ENCODE measurements at places on chromosomes 2 and 18.

- no peak for DNase-seq
Observed at GRCh38 chr2:232699110-232699509, 2.0 kb downstream of the GIGYF2 start.

GRCh38 chr18:48818329-48819254 lies 132.2 kb downstream of the SMAD7 start:
- no peak for DNase-seq

DNA sequence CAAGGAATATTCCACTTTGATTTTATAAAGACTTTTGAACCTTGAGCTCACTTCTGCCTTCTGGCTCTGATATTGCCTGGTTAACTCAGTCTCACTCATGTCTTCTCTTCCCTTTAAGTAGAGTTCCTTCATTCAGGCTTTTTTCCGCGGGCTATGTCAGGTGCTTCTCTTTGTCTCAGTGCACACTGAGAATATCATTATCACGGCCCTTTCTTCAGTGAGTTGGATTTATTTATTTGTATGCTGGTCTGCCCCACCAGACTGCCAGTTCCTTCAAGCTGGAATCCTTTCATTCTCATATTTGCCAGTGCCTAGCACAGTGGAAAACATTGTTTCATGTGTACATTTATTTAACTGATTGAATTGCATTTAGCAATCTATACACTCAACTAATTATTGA lies 136.5 kb downstream of the DOK6 start:
- DNase-seq: no peak

- DNase-seq: no peak
Observed at GRCh38 chr2:238238766-238239542, 884 bp downstream of the HES6 start.

DNA sequence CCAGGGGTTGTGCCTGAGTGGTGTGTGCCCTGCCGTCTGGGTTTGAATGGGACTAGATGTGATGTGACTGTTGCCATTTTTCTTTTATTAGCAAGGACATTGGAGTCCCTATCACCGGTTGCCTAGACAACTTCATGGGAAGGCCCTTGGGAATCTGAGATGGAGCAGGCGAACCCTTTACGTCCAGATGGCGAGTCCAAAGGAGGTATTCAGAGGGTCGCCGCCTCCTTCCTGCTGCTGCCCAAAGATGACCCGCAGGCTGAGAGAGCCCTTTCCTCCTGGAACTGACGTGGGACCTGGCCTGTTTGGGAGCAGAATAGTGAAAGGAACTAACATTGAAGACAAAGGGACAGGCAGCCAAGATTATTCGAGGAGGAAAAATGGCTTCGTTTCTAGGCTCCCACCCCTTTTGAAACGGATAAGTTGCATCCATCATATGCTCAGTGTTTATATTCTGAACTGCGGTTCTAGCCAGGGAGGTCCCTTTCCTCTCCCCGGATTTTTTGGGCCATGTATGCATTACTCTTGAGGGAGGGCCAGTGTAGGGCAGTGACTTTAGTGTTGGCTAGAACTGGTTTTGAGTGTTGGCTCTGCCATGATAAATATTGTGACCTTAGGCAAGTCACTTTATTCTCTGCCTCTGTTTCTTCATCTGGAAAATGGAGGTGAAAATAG lies 673 bp downstream of the CENPO start:
- no peak for DNase-seq

DNA sequence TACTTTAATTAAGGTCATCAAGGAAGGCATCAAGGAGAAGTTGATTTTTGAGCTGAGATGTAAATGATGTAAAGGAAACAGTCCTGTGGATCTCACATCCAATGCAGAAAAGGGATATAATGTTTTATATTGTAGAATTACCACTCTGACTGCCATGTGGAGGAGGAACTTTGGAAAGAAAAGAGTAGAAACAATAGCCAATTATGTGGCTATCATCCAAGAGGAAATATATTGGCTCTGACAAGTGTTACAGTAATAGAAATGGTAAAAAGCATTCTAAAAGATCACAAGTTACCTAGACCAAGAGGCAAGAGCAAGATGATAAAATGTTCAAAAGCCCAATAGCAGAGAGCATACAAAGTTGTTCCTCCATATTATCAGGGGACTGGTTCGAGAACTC lies 26.8 kb downstream of the BARD1 start:
- no peak for DNase-seq

GRCh38 chr2:19829672-19830071 lies 72.1 kb downstream of the TTC32 start:
- DNase-seq: no peak

DNA sequence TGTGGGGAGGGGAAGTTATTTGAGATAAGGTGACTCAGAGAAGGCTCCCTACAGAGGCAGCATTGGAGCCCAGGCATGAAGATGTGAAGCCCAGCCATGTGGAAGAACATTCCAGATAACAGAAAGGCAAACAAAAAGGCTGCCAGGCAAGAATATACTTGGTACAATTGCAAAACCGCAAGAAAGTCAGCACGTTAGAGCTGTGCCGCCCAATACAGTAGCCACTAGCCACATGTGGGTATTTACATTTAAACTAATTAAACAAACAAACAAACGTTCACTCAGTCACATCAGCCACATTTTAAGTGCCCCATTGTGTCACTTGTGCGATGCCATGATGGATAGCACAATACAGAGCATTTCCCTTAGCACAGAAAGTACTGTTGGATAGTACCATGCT lies 179.6 kb downstream of the SATB2 start:
- no peak for DNase-seq

DNA sequence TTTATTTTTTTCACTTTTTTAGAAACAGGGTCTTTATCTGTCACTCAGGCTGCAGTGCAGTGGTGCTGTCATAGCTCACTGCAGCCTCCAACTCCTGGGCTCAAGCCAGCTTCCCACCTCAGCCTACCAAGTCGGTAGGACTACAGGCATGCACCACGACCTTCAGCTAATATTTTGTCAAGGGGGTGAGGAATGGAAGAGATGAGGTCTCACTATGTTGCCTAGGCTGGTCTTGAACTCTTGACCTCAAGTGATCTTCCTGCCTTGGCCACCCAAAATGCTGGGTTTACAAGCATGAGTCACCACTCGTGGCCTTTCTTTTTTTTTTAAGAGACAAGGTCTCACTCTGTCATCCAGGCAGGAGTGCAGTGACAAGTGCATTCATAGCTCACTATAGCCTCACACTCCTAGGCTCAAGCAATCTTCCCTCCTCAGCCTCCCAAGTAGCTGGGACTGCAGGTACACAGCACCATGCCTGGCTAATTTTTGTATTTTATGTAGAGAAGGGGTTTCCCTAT lies 13.4 kb downstream of the PPP1R7 start:
- no peak for DNase-seq

DNA sequence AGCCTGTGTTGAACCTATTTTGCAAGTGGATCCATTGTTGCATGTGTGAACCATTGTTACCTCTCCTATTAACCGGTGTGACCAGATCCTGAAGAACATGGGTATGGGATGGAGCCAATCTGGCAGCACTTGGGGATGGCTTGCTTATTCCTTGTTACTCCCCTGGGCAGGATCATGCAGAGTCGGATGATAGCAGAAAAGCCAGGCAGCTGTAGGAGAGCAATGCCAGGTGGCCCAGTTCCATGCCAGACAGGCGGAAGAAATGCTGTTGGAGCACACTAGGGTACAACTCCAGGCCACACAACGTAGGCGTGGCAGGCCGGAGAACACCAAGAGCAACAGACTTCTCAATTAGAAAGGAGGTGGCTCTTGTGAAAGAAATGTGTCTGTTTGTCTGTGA lies 16.3 kb upstream of the MYO1B start:
- no peak for DNase-seq

- no peak for DNase-seq
Observed at GRCh38 chr18:48778344-48779011, 172.3 kb downstream of the SMAD7 start.

- DNase-seq: no peak
Observed at GRCh38 chr2:71100195-71100964, 29.6 kb downstream of the MCEE start.

DNA sequence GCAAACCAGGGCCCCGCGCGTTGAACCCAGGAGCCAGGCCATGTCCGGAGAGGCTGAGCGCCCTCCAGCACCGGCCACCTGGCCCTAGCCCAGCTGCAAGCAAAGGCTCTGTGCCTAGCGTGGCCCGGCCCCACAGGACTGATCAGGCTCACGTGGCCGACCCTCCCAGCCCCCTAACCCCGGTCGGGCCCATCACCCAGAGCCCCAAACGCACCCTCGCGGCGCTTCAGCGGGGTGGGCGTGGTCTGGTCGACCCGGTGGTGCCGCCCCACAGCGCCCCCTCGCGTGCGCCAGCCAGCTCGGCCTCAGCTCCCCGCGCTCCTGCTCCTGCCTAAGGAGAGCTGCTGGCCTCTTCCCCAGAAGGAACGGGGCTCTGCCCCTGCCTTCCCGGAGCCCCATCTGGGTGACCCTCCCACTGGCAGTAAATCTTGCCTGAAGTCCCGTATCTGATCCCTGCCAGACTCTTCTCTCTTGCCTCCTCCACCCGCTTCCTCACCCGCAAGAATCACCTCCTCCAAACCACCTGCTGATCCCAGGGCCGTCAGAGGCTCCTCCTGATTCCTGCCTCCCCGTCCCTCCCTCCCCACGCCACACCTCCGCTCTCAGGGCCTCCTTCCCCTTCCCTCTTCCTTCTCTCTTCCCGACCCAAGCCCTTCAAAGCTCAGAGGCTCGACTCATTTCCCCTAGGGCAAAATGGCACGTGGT lies 12.3 kb upstream of the TEX51 start:
- DNase-seq: peak; percentile 24

GRCh38 chr2:109429567-109430328 lies 184.0 kb downstream of the SEPTIN10 start:
- no peak for DNase-seq

DNA sequence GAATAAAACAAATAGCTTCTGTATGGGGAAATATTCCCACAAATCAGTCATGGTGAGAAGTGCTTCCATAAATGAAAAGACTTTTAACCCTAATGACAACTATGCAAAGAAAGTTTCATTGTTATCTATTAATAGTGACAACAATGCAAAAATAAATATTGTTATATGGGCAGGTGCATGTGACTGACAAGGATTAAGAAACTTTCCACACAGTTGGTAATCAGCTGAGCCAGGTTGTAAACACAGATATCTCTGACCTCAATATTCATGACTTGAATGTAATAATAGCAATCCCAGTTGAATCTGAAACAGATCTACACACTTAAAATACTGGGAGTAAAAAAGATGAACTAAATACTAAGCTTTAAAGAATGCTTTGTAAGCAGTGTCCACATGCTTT lies 517.0 kb upstream of the SOX11 start:
- DNase-seq: no peak

- DNase-seq: no peak
Observed at GRCh38 chr2:233084488-233084887, 24.3 kb downstream of the INPP5D start.

- DNase-seq: no peak
Observed at GRCh38 chr2:134370655-134371445, 117.0 kb downstream of the MGAT5 start.

- no peak for DNase-seq
Observed at GRCh38 chr2:108866041-108866440, 79.5 kb downstream of the CCDC138 start.

DNA sequence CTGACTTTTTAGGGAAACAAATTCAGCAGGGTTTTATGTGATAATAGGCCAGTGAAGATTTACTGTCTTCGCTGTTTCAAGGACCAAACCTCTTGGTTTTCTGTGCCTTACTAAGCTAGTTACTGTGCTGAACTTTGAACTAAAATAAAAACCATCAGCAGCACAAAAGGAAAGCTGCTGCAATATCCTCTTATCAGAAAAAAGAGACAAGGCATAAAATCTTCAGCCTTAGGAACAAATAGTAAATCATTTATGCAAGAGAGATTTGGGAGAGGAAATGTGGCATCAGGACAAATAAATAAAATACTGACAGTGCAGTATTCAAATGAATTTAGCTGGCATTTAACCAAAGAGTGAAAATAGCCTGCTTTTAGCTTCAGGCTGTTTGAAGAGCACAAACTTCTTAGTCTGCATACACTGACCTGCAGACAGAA lies 64.1 kb upstream of the EHBP1 start:
- no peak for DNase-seq

GRCh38 chr2:144230448-144231085 lies 289.4 kb downstream of the ZEB2 start:
- DNase-seq: no peak

GRCh38 chr2:67499989-67500388 lies 102.9 kb downstream of the ETAA1 start:
- DNase-seq: no peak

DNA sequence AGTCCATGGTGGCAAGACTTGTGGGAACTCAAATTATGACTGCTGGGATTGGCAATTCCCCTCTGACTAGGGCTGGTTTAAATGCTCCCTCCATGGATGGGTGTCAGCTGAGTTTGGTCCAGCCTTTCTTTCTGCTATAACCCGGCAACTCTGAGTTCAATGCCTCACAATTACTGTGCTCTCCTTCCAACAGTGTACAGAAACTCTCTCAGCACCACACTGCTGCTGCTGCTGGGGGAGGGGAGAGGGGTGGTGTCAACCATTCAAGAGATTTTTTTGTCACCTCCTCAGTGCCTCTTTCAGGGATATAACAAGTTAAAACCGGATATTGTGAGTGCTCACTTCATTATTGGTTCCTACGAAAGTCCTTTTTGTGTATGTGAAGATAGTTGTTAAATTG lies 830.3 kb upstream of the NXPH2 start:
- DNase-seq: no peak

DNA sequence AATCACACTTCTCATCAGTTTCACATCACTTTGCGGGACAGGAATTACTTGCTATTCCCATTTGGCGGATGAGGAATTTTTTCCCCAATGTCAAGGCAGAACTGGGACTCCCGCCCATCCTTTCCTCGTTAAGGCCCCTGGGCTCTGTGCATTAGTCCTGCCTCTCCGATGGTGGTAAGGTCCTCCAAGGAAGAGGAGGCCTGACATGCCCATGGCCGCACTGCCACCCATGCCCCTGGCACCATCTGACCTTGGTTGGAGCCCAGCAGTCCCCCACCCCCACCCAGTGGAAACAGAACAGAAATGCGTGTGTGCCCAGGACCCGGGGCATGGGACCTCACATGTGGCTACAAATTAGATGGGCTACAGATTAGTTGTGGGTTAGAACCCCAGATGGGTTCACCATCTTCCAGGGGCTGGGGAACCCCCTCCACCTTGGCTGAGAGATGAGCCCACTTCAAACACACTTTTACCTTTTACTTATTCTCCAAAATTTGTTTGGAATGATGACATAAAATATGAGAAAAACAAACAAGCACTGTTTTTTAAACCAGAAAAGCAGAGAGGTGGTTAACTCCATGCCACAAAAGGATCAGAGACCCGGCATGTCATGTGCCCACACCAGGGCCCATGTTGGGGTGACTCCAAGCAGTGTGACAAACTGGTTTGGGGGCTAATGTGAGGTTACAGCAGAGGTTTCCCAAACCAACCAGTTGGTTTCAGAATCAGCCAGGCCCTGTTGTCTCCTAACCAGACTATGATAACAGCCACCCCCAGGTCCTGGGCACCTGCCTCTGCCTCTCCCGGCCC lies 11.0 kb upstream of the DUSP2 start:
- DNase-seq: no peak

- DNase-seq: no peak
Observed at GRCh38 chr2:129884221-129884786, 95.2 kb upstream of the RAB6C start.

DNA sequence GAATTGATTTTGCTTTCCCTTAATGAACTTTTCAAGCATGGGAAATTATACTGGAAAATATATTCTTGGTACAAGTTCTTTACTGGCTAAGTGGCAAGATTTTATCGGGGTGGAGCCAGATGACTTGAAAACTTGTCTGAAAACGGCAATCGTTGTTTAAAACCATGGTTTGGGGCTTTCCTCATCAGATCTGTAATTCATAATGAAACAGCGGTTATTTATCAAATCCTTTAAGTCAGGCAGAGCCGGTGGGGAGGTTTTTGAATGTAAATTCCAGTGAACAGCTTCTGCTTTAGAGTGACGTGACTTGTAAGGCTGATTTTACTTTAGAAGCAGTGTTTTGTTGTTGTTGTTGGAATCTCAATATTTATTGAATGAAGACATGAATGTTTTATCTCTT lies 2.6 kb downstream of the SEC11C start:
- no peak for DNase-seq
